PC-9 (cell line): ENCODE measurements at places on chromosomes 16 and 17.
A peak's percentile ranks its signal among the peaks of the same experiment; 100 is the strongest.

DNA sequence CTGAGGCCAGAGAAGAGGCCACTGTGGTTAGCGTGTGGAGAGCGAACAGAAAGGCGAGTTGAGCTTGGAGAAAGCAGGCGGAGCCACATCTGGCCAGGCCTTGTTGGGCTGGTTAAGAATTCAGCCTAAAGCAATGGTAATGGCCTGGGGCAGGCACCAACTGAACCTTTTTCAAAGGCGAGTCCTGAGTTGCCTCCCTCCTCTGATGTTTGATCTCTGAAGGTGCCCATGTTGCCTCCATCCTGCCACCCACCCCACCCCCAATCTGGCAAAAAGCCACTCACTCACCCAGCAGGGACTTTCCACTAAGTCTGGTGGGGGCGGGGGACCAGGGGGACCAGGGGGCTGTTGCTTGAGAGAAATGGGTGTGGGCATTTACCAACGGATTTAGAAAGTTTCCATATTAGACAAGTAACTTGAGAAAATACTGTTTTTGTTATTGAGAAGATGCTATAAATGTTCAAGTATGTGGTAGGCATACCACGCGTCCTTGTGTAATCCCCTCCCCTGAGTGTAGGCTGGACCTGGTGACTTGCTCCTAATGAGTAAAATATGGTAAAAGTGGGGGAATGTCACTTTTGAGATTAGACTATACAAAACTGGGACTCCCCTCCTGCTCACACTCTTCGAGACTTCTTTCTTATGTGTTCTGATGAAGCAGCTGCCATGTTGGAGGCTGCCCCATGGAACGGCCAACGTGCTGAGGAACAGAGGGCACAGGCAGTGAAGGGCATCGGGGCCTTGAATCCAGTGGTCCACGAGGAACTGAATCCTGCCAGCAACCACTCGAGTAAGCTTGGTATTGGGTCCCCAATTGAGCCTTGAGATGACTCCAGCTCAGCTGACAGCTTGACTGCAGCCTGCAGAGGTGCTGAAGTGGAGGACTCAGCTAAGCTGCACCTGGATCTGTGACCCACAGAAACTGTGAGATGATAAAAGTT lies 29.9 kb upstream of the TNS4 start:
- no peak for DNase-seq

- peak; percentile 94 for DNase-seq
Observed at GRCh38 chr17:41792845-41793783, 6.6 kb upstream of the JUP start.

DNA sequence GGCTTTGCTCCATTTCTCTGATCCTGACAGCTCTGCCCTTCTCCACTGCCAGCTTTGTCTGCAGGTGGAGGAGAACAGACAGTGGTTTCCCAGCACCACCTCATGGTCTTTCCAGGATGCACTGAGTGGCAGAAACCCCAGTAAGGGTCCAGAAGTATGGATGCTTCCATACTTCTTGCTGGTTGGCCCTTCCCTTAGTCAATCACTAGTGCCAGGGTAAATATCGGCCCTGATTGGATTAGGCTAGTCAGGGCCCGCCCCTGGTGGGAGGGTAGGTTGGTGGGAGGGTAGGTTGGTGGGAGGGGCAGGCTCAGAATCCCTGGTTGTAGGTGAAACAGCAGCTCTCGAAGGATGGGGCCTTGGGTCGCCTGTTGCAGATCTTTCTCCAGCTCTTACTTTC lies 10.2 kb downstream of the RNF213 start:
- DNase-seq, result no peak

GRCh38 chr16:23920446-23920845 lies 84.7 kb downstream of the PRKCB start:
- no peak for DNase-seq

GRCh38 chr17:76585033-76585648 lies 519 bp downstream of the ST6GALNAC2 start:
- DNase-seq, result peak; percentile 27

GRCh38 chr17:9790889-9791876 lies at the start of gene DHRS7C:
Gene DHRS7C (minus strand): TSS chr17:9791592. CDS start chr17:9791284, 308 bp downstream.
- no peak for DNase-seq

DNA sequence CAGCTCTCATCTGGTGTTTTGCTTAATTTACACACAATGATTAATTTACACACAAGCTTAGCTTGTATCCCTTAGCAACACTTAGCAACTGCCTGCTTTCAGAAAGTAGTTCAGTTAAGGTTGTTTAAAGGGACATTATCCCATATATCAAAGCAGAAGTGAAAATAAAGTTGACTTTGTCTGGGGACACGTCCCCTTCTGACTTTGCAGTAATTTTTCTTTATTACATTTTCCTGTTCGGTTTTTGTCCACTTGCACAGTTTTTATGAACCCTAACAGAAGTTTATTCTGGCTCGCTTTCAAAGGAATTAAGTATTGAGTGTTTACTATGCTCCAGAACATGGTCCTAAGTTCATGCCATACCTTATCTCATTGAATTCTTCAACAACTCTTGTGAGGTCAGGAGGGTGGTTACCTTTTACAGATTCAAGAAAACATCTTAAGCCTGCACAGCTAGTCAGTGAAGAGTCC lies 41.5 kb downstream of the ARHGAP44 start:
- no peak for DNase-seq

DNA sequence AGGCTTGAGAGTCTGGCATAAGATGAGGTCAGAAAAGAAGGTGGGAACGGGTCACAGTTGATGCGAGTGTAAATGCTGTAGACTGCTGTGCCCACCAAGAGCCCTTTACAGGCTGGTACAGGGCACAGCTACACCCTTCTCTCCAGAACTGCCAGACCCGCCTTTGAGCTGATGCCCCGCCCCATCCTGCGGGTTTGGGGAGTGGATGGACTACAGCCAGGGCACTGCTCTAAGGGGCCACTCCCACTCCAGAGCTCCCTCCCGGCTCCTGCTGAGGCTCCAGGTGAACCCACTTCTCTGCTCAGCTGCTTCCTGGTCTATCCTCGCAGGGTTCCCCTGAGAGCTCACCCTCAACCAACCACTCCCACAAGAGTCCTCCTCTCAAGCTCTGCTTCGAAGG lies 12.3 kb downstream of the MEIOB start:
- peak; percentile 45 for DNase-seq

GRCh38 chr17:37182786-37183465 lies 192.9 kb upstream of the C17orf78 start:
- no peak for DNase-seq

DNA sequence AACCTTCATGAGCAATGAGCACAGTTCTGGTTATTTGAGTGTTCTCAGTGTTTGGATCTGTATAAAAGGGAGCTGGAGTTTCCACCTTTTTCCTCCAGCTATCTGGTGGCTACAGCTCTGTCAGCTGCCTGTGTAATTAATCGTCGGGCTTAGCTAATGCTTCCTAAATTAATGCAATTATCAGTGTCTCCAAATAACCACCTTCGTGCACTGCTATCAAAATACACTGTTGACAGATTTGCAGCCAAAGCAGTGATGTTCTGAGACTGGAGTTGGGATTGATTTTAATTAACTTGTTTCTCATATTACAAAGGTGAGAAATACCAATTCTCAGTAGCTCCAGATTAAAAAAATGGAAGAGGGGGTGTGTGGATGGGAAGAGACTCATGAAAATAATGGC lies 325.8 kb downstream of the CBLN1 start:
- no peak for DNase-seq

GRCh38 chr17:20083156-20083859 lies 74.1 kb downstream of the SPECC1 start:
- DNase-seq, result no peak

GRCh38 chr17:70319516-70319915 lies 150.2 kb downstream of the KCNJ2 start:
- no peak for DNase-seq

DNA sequence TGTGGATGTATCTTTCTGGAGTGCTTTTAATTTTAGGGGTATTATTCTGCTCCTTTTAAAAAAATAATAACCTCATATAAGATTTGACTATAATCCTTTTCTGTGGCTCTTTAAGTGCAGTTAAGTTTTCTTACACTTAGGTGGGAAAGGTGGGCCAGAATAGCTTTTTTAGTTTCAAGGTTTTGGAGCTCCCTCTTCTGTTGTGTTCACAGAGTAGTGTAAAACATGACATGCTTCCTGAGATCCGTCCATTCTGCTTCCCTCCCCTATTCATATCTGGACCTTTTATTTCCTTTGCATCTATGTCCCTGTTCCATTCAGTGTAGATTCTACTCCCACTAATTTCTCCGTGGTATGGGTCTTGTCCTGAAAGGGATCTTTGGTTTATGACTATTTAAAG lies 12.8 kb downstream of the LRRC36 start:
- no peak for DNase-seq

DNA sequence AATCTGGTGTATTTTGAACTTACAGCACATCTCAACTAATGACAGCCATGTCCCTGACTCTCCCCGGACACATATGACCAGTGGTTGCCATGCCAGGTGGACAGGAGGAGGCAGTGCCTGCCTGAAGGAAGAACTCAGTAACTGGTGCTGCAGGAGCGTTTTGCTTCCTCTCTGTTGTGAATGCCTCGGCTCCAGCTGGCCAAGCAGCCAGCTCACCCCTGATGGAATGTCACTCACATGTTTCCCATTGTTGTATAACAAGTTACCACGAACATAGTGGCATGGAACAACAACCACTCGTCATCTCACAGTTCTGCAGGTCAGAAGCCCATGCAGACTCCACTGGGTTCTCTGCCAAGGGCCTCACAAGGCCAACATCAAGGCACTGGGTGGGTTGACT lies 20.1 kb upstream of the IRF8 start:
- peak; percentile 56 for DNase-seq
